ENCODE measurements at places on chromosomes 12 and 14. TPM values are rescaled to one million over a fixed set of nuclear protein-coding genes. Genes with fewer than 3 reads are reported as not detected.
A peak's percentile ranks its signal among the peaks of the same experiment; 100 is the strongest.

GRCh38 chr12:116226026-116226425 lies 51.5 kb downstream of the MED13L start:
- DNase-seq: no peak

GRCh38 chr14:55339770-55340169 lies 68.5 kb downstream of the FBXO34 start:
- peak; percentile 75 for DNase-seq

Gene TMTC2
- 17.5 TPM for total RNA-seq

GRCh38 chr14:100188392-100189030 lies 29.1 kb upstream of the DEGS2 start:
- DNase-seq: no peak

- no peak for DNase-seq
Measured at GRCh38 chr12:97046901-97047300, 139.8 kb downstream of the NEDD1 start.

DNA sequence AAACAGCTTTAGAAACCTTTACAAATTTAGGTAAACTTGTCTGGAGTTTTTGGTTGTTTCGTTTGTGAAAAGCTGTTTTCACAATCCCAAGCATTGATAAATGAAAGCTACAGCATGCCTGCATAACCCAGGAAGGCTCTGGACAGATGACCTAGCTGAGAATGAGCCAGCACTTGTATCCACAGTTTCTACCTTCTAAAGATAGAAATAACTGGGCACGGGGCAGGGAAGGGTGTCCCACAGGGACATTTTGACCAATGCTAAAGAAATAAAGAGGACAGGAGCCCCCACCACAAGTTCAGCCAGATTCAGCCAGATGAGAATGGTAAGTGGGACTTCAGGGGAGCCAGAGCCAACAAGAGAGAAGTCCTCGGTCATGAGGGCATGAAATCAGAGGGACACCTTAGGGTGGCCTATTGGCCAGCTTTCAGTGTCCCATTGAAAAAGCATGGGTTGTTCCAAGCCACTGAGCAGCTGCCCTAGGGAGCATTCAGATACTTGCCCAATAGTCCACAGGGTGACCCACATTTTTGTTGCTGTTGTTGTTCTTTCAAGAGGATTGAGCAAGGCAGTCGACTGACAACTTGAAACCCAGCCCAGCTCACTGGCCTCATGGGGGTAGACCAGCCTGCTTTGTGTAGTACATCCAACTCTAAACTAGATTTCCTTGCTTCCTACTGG lies 140.3 kb upstream of the NUDT4 start:
- DNase-seq: no peak

- peak; percentile 45 for DNase-seq
Measured at GRCh38 chr12:14256121-14256520, 109.4 kb upstream of the ATF7IP start.

Gene GRIP1
- 8.4 TPM for total RNA-seq

Gene TCL1B
- total RNA-seq: not detected

- DNase-seq: no peak
Measured at GRCh38 chr12:15555446-15555845, 233.1 kb downstream of the PTPRO start.

DNA sequence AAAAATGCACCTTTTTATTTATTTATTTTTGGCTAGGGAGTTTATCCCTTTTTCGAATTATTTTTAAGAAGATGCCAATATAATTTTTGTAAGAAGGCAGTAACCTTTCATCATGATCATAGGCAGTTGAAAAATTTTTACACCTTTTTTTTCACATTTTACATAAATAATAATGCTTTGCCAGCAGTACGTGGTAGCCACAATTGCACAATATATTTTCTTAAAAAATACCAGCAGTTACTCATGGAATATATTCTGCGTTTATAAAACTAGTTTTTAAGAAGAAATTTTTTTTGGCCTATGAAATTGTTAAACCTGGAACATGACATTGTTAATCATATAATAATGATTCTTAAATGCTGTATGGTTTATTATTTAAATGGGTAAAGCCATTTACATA lies 14.9 kb upstream of the SNAPC1 start:
- no peak for DNase-seq

Gene SPPL3
- total RNA-seq: 18.8 TPM

GRCh38 chr12:65121049-65121955 lies at the start of gene WIF1:
Gene WIF1, minus strand, starts transcription at chr12:65121305. Its CDS starts 114 bp downstream, at chr12:65121191.
- DNase-seq: peak; percentile 10

Gene IQSEC3
- not detected for total RNA-seq

Gene WDHD1
- total RNA-seq: 47.1 TPM

GRCh38 chr12:817941-818600 lies 65.7 kb downstream of the WNK1 start:
- DNase-seq: no peak

All from PC-3 (cell line).